ENCODE measurements at places on chromosomes 3 and 15.

DNA sequence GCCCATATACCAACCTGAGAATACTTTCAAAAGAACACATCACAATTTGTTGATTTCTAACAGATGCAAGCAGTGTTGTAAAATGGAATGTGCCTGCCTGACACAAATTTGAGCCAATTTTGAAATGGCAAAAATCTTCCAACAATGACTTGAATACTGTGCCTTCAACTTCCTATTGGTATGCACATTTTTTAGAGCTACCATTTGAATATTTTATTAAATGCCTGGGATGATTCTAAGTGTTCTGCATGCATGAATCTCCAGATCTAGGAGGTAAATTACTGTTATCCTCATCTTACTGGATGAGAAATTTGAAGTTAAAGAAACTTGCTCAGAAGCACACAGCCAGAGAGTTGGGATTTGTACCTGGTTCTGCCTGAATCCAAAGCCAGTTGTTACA, 282.8 kb upstream of the LRRN1 start:
- DNase-seq, result no peak

DNA sequence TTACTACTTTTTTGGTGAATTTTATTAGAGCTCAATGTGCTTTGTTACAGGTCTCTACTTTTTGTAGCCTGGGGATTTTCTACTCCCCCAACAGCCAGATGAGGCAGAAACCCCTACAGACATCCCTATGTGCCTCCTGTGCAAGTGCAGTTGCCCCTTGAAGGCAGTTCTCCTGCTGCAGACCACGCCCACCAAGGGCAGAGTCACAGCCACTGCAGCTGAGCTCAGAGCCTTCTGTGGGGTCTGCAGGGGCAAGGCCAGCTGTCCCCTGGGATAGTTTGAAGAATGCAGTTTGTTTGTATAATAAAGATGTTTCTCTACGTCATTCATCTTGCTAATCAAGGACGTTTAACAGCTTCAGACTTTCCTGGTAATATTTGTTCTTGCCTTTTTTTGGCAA, 76.8 kb downstream of the NPAP1 start:
- no peak for DNase-seq

GRCh38 chr15:101639667-101640066, 12.5 kb downstream of the TM2D3 start:
- no peak for DNase-seq

DNA sequence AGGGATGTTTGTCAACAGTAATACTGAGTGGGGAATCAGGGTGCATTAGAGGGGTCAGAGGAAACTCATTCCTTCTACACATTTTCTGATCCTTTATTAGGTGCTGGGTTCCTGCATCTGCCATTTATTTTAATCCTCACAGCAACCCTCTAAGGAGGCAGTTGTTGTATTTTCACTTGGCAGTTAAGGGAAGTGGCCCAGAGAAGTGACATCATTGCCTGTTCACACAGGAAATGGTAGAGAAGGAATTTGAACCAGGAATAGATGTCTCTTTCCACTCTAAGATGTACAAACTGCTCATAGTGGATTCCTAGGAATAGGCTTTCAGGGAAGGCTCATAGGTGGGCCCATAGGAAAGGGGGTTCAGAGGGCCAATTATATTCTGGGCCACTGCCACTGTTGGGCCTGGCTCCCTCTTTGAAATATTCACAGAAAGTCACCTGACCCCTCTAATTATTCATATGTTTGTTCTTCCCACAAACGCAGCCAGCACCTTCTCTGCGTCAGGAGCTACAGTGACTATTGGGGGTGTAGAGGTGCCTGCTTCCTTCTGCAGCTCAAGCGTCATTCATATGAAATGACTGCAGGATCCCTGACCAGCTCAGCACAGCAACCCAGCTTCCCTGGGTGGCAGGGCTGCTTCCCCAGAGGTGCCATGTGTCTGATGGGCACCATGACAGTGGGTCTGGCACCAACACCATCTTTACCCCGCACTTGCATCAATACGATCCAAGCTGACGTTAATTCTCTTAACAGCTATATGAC, 163.9 kb upstream of the SMAD3 start:
- no peak for DNase-seq

GRCh38 chr3:39052583-39052982, 767 bp downstream of the WDR48 start:
- no peak for DNase-seq

DNA sequence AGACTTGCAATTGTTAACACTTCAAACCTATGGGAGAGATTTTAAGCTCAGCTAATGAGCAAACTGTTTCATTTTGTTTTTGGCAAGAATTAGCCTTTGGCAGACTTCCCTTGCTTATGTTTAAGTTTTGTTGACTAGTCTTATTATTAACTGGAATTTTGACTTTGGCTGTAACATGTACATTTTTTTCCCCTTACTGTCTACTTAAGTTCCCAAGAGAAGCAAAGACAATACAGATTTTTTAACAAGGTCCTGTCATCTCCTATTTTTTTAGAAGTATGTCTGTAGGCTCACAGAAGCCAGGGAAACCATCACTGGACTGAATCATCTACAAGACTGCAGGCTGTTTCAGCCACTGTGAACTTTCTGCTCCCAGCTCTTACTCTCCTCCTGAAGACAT, 74.3 kb downstream of the DGKG start:
- DNase-seq, result no peak

DNA sequence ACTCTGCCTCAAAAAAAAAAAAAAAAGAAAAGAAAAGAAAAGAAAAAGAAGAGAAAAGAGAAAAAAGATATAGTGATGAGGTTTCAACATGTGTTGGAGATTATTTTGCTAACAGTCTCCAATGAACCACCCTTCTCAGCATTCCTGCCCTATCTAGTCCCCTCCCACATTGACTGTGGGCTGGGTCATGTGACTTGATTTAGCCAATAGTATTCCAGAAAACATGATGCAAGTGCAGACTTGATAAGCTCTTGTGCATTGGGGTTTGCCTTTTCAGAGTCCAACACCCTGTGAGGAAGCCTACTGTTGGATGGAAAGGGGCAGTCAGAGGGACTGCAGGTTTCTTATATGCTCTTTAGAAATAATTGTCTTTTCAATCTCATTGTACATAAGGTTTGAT, 37.8 kb upstream of the MED12L start:
- DNase-seq, result no peak

DNA sequence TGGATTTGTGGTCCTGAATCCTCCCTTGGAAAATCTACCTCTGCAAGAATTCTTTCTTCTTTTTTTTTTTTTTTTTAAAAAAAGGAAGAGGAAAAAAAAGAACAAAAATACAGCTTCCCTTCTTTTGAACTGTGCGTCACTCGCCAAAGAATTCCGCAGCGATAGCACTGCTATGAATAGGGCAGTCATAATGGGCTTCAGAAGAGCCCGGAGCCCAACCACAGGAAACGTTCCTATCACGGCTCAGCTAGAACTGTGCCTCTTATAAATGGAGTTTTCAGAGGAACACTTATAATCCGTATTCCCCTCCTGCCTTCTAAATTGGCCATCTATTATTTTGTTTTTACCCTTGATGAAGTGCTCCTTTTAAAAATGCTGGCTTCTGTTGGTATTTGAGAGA, 227.7 kb downstream of the ADAMTS17 start:
- no peak for DNase-seq

- no peak for DNase-seq
Measured at GRCh38 chr15:38050529-38051448, 116.3 kb downstream of the TMCO5A start.

- no peak for DNase-seq
Measured at GRCh38 chr3:19947549-19948225, 790 bp downstream of the RAB5A start.

GRCh38 chr3:41267975-41268640, 68.8 kb downstream of the CTNNB1 start:
- DNase-seq, result no peak

GRCh38 chr15:56530157-56530556, 65.2 kb upstream of the MNS1 start:
- DNase-seq, result no peak

- no peak for DNase-seq
Measured at GRCh38 chr3:139264375-139264774, 79.4 kb upstream of the MRPS22 start.

- no peak for DNase-seq
Measured at GRCh38 chr3:143821862-143822261, 26.4 kb downstream of the SLC9A9 start.

DNA sequence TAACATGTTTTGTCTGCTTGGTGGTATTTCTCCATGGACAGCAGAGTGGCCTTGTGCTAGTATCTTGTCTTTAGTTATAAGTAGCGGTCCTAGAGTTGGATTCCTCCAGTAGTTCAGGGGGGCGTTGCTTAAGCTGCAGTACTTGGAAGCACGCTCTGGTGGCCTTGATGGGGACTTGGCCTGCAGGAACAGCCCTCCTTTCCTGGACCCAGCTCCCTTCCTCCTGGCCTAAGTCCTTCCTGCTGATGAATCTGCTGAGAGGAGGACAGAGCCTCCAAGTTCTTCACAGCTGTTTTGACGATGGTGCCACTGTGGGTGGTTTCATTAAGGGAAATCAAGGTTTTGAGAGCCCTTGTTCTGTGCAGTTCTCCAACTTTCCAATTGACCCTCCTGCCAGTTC, 38.6 kb upstream of the SEC22A start:
- DNase-seq, result no peak

- DNase-seq, result no peak
Measured at GRCh38 chr3:58180940-58181587, 29.7 kb downstream of the DNASE1L3 start.

- DNase-seq, result no peak
Measured at GRCh38 chr15:35181538-35181937, 96.4 kb upstream of the NANOGP8 start.

DNA sequence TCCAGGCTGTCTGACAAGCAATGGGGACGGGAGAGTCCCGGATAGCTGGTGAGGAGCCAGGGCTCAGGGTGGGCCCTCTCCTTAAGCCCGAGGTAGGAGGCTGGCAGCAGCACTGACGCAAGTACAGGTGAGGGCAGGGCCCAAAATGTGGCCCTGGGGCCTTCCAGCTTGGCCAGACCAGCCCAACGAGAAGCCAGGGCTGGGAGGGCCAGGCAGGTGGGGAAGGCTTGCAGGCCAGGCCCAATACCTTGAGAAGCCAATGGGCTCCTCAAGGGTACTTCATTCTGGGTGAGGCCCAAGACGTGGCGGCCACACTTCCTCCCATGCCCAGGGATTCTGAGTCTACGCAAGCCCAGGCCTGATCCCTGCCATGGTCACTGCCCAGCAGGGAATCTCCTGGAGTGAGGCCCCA, 37.2 kb downstream of the AMOTL2 start:
- no peak for DNase-seq

DNA sequence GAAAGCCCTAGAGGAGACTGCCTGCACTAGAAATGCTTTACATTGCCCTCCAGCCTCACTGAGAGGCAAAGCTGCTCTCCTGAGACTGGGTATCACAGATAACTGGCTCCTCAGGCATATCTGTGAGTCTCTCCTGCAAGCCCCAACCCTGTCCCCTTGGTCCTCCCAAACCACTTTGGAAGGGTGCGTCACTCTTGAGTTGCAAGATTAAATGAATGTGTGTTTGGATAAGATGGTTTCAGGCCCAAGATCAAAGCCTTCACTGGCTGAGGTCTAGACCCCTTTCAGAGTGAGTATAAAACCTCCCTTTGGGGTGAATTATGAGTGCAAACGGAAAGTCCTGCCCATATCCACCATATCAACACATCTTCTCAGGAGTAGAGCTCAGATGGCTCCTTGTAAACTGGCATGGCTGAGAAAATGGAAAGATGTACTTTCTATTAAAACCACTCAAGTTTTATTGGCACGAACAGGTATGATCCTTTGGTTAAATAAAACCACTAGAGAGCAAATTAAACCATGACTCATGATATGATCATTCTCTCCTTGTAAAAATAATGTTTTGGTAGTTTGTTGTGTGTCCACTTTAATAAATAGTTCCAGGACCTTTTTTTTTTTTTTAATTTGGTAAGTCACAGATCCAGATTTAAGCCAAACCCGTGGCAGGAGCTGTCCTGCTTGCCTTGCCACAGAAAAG, 164.0 kb downstream of the CHST2 start:
- no peak for DNase-seq

- no peak for DNase-seq
Measured at GRCh38 chr15:49860101-49860500, 239.3 kb downstream of the DTWD1 start.

GRCh38 chr3:186588632-186589031, 18.1 kb downstream of the DNAJB11 start:
- DNase-seq, result no peak

GRCh38 chr15:53193149-53193548, 403.0 kb upstream of the ONECUT1 start:
- no peak for DNase-seq

GRCh38 chr3:9930804-9931418, 2.7 kb upstream of the CRELD1 start:
- DNase-seq, result no peak

DNA sequence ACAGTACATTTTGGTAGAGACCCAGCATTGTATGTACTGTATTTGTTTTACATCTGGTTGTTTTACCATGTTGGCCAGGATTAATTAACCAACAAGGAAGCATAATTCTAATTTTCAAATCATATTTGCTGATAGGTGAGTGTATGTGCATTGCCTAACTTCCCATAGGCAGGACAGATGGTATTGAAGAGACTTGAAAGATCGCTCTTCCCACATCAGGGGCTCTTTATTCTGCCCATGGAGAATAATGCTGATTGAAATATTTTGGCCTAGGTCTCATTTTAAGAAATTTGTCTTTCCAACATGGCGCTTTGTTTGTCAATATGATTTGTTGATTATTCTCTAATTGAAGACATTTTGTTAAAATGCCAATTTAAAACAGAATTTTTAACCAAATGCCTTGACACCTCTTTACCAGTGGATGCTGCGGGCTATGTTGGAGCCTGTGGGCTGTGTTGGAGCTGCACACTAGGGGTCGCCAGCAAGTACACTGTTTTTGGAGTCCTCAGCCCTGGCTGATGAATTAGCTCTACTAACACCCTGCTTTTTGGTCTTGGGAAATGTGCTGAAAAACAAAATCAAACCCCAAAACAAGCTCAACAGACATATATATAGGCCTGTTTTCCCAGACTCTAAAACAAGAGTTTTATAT, 5.3 kb downstream of the P2RY12 start:
- no peak for DNase-seq

- no peak for DNase-seq
Measured at GRCh38 chr15:39851500-39852092, 68.5 kb downstream of the GPR176 start.

DNA sequence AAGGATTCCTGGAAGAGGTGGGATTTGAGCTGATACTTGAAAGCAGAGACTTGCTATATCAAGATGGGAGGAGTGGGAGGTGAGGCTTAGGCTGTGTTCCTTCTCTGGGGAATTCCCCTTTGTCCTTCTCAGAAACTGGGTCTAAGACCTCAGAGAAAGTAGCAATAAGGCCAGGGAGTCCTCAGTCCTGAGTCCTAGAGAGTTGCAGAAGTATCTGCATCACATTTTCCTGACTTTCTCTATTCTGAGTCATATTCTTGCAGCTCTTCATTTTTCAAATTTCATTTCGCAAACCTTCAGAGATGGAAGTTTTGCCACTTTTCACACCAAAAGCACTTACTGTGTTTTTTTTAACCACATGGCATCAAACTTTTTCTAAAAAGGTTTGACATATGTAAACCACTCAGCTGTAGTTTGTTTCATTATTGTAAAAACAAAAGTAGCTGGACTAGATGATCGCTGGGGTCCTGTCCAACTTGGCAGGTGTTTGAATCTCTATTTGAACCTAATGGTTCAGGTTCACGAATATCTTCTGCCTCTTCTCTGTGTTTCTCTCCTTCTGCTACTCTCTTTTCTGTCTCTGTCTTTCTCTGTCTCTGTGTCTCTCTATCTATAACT, 21.3 kb downstream of the COLQ start:
- DNase-seq, result no peak

- DNase-seq, result no peak
Measured at GRCh38 chr15:69862540-69862939, 235.2 kb downstream of the TLE3 start.

Data from memory B cell (primary cell).